ENCODE measurements at places on chromosomes 1 and 21.

- DNase-seq: no peak
Measured at GRCh38 chr21:31618696-31619430, 40.6 kb upstream of the SOD1 start.

GRCh38 chr21:45868086-45868485 is 113.5 kb upstream of the COL6A1 start:
- no peak for DNase-seq

DNA sequence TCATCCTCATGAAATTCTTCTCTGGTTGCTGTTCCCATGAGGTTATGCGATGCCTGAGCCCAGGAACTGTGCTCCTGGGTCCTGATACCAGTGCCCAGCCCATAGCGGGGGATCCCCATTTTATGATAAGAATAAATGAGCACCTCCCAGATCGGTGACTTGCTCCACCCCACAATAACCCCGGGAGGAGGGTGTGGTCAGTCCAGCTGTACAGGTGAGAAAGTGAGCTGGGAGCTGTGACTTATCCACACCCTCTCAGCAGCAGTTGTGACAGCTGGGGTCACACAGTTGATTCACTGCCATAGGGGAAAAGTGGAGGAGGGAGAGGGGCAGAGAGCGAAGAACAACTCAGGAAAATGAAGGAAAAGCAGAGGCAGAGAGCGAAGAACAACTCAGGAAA is 33.4 kb downstream of the OR2G3 start:
- no peak for DNase-seq

- no peak for DNase-seq
Measured at GRCh38 chr1:235100194-235100772, 28.4 kb downstream of the TOMM20 start.

DNA sequence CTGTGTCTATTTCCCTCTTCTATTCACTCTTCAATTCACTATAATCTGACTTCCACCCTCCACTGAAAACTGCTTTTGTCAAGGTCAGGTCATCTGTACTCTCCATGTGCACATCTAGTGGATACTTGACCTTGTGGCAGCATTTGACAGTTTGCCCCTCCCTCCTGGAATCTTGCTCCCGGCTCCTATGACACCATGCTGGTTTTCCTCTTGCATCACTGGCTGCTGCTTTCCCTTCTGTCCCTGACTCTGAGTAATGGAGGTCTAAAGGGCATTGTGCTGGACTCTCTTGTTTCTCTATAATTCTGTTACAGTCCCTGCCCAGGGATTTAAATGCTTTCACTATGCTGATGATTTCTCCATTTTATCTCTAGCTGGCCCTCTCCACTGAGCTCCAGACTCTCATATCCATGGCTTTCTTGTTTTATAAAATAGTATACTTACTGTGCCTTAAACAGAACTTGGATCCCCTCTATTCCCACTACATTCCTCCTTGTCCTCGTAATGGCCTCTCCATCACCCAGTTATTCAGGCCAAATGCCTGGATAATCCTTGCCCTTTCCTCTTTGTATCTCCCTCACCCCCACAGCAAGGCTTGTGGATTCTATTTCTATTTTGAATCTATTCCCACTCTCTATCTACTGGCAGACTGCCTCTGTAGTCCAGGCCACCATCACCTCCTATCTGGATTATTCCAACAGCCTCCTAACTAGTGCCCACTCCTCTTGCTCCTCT is 36.8 kb upstream of the PODN start:
- DNase-seq: no peak

GRCh38 chr1:150976879-150977694 is 2.5 kb upstream of the CERS2 start:
- peak; percentile 88 for DNase-seq
